ENCODE measurements at places on chromosomes 11 and 22. TPM values are rescaled to one million over a fixed set of nuclear protein-coding genes. Genes with fewer than 3 reads are reported as not detected.

The LARGE1 gene
- 1.1 TPM for total RNA-seq

The MS4A12 gene
- not detected for total RNA-seq

The TEAD1 gene
- 0.26 TPM for total RNA-seq

The OR51B5 gene
- 0.47 TPM for total RNA-seq

The MRGPRF gene
- total RNA-seq = not detected

Measured in activated CD8-positive, alpha-beta memory T cell treated with anti-CD3 and anti-CD28 coated beads, Interleukin-2, amount 10 ng/mL, durations not matched to agents 7 days and 5 days (primary cell).